ENCODE measurements at places on chromosomes 6 and 20.

- ATAC-seq, result no peak
Measured at GRCh38 chr6:28865401-28866204, 58.2 kb downstream of the TRIM27 start.

DNA sequence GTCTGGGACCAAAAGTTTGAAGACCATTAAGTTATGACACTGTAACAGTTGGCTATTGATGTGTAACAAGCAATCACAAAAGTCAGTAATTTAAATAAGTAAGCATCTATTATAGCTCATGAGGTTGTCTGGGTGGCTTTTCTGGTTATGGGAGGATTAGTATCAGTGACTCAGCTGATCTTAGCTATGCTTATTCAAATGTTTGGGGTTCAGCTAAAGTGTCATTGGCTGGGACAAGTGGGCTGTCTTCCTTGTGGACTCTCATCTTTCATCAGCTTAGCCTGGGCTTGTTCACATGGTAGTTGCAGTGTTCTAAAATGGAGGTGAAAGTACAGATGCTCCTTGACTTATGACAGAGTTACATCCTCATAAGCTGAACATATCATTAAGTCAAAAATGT is 74.6 kb upstream of the LAMP5 start:
- no peak for ATAC-seq

DNA sequence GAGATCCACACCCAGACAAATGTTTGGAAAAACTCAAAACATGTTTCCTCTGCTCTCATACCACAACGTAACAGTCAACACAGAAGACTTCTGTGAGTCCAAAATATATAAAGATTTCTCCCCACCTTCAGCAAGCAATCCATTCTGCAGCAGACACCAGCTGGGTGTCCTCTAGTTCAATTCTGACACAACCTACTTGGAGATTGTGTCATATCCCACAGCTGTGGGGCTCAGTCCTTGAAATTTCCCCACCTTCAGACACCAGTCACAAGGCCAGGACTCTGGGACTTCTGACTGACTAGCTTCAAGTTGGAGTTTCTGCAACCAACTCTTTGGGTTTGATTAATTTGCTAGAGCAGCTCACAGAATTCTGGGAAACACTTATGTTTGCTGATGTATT is 244.8 kb upstream of the CDYL start:
- ATAC-seq, result no peak

DNA sequence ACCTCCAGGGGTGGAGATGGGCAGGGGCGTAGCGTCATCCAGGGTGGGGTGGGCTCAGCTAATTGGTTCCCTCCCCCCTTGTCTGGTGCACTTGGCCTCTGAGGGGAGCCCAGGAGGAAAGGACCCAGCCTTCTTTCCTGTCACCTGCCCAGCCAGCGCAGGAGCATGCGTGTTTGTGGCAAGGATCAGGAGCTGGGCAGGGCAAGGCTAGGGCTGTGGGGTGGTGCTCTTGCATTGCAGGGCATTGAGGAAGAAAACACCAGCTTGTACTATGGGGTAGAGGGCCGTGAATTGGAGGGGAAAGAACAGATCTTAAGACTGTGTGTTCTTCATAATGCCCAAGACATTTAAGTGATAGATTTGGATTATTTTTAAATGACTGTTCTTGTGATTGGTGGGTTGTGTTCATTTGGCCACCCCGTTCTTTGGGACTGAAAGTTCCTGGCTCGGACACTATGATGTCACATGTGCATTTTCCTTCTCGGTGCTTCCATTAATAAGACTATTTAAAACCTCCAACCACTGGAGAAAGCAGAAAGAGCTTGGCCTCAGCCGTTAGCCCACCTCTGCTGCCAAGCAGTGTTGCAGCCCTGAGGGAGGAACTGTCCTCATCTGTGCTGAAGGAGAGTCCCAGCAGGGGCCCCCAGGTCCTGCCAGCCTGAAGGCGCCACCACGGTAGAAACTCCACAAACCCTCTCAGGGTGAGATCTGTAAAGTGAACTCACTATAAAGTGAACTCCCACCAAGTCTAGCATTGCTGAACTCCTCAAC is 136.2 kb upstream of the INSM1 start:
- ATAC-seq, result no peak

DNA sequence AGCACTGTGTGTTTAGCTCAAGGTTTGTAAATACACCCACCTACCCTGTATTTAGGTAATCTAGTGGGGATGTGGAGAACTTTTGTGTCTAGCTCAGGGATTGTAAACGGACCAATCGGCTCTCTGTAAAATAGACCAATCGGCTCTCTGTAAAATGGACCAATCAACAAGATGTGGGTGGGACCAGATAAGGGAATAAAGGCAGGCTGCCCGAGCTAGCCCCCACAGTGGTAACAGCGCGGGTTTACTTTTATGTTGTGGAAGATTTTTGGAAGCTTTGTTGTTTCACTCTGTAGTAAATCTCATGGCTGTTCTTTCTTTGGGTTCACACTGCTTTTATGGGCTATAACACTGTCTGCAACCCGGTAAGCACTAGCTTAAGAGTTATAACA is 32.1 kb upstream of the RANBP9 start:
- ATAC-seq, result no peak

GRCh38 chr6:111976139-111976538 is 77.8 kb upstream of the CCN6 start:
- no peak for ATAC-seq

GRCh38 chr6:45072673-45073072 is 255.5 kb upstream of the RUNX2 start:
- ATAC-seq, result no peak

DNA sequence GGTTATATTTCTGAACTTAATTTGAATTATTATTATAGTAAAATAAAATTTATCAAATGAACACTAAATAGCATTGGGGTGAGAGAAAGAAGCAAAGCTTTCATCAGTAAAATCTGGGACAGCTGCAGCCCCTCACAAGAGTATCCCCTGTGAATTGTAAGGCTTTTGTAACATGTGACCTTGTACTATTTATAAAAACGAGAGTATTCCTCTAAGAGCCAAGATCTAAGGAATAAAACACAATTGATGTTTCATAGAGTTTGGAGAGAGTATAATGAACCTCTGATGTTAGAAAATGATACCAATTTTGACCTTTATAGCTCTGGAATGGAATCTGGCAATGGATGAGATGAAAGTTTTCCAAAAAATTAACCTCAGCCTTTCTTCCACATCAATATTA is 617.2 kb upstream of the ID4 start:
- no peak for ATAC-seq

GRCh38 chr6:130269969-130270635 is 47.4 kb upstream of the SAMD3 start:
- ATAC-seq, result no peak

GRCh38 chr6:78598966-78599365 is 268.4 kb upstream of the IRAK1BP1 start:
- peak; percentile 92 for ATAC-seq

All from SK-N-SH treated with all-trans-retinoic acid at 6 μM for 48 hours (cell line).